ENCODE measurements at places on chromosomes 6 and 20. TPM values are rescaled to one million over a fixed set of nuclear protein-coding genes. Genes with fewer than 3 reads are reported as not detected.

SPATA2 gene
- 1.4 TPM for total RNA-seq

SLC24A3 gene
- not detected for total RNA-seq

CALHM4 gene
- total RNA-seq = not detected

DYNLT2 gene
- total RNA-seq = 1.1 TPM

SUPT3H gene
- 4.2 TPM for total RNA-seq

NCOA3 gene
- 29.0 TPM for total RNA-seq

IYD gene
- not detected for total RNA-seq

DNMT3B gene
- total RNA-seq = 1.3 TPM

METTL24 gene
- total RNA-seq = not detected

SNX3 gene
- 105 TPM for total RNA-seq

CRYBG1 gene
- 1.1 TPM for total RNA-seq

Data from IMR-90 (cell line).